Brain microvascular endothelial cell (primary cell): ENCODE measurements at places on chromosomes 11 and 22.

DNA sequence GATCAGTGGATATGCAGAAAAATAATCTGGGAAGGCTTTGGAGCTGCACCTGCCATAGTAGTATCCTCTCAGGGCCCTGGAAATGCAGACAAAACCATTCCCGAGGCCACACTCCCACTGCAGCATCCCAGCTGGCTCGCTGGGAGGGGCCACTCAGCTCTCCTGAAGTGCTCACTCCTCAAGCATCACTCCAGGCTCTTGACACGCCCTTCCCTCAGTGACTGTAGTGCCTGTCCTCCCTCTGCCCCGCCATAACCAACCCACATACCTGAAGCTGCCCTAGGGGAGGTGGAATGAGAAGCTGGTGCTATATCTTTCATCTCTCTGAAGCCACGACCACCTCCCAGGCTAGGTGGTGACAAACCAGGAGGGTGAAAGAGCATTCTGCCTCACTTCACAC lies 4.8 kb downstream of the DSCAML1 start:
- no peak for DNase-seq

GRCh38 chr11:80280737-80281136 lies 839.9 kb upstream of the TENM4 start:
- DNase-seq = no peak

DNA sequence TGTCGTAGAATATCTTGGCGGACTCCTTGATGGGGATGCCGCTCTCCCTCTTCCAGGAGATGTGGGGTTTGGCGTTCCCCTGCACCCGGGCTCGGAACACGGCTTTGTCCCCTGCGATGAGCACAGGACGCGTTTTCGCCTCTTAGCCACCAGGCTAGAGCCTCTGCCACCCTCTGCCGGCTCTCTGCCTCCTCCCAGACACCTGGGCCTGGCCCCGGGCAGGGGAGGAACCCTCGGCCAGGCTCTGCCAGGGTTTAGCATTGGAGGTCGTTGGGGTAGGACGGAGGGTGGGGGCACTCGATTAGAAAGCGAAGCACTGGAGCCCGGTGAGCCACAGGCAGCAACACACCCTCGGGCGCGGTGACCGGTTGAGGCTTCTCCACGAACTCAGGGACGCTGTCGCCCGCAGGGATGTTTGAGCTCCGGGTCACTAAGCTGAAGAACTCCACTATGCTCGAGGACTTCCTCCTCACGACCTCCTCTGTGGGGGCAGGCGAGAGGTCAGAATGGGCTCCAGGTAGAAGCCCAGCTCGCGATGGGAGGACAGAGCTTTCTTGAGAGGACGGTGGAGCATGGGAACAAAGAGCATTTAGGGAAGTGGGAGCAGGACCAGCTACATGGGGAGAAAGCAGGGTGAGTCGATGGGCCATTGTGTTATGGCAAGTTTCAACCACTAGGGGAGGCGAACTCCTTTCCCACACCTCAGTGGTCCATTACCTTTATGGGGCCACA lies 4.3 kb downstream of the IGSF22 start:
- peak; percentile 46 for DNase-seq

- peak; percentile 16 for DNase-seq
Observed at GRCh38 chr11:111571829-111572501, 30.3 kb upstream of the SIK2 start.

DNA sequence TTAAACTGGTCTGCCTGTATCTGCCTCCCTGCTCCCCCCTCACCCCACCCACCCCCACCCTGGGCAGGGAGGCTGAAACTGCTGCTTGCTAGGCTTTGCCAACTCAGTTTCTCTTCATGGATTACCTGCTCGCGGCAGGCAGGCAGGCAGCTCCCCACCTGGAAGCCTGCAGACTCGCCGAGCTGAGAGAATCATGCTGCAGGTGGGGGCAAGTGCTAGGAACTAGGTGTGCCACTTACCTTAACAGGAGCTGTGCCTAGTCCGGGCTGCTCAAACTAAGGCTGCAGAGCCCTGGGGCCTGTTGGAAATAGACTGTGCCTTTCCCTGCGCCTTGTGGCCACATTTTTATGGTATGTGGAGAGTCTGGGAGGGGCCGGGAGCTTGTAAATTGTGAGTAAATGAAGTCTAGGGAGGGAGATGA lies 30.3 kb downstream of the MARK2 start:
- no peak for DNase-seq

- no peak for DNase-seq
Observed at GRCh38 chr22:31262312-31263133, 29.8 kb downstream of the PIK3IP1 start.

GRCh38 chr22:40651563-40652501 lies 15.3 kb upstream of the MRTFA start:
- peak; percentile 99 for DNase-seq

DNA sequence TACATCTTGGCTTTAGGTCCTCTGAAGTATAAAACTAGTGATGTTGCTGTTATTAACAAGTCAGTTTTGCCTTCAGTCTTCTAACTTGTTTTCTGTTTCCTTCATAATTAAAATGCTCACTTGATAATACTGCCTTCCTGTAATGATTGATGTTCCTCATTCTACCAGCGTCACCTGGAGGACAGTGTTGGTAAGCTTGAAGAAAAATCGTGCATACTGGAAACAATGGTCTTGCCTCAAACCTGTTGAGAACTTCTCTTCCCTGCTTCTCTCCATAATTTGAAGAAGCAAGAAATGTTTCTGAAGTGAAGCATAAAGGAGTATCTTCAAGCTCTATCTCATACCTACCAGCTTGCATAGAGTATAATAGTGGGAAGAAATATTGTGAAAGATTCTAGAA lies 3.0 kb downstream of the YWHAH start:
- no peak for DNase-seq
